ENCODE measurements at places on chromosomes 1 and 21.

GRCh38 chr1:7672864-7673263 is 98.2 kb upstream of the VAMP3 start:
- no peak for DNase-seq

- no peak for DNase-seq
Observed at GRCh38 chr1:56967900-56968832, 2.4 kb upstream of the C8B start.

DNA sequence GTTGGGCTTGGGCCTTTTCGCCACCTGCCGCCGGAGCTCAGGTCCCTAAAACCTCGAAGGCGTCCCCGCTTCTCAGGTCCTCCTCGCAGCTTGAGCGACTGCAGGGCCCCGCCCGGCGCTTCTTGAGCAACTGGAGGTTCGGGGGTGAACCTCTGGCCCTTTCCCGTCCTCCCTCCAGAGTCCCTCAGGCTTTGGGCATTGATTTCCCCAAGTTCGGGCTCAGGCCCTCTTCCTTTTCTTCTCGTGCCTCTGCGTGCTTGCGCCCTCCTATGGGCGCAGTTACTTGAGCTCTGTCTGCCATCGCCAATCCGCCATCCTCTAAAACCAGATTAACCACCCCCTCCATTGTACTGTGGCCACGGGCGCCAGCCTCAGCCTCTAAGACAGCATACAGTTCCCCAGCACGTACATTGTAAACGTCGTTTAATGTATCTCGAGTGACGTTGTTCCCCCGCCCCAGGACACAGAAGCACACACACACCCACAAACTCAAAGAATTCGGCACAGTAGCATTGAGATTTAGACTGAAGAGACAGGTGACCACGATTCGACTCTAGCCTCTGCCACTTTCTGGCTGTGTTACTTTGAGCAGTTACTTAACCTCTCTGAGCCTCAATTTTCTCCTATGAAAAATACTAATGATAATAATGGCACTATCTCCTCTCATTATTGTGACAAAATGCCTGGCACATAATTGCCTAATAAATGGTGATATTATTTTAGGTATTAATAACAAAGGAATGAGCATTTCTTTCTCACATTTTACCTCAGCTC is 22.6 kb downstream of the BTG2 start:
- DNase-seq = no peak

DNA sequence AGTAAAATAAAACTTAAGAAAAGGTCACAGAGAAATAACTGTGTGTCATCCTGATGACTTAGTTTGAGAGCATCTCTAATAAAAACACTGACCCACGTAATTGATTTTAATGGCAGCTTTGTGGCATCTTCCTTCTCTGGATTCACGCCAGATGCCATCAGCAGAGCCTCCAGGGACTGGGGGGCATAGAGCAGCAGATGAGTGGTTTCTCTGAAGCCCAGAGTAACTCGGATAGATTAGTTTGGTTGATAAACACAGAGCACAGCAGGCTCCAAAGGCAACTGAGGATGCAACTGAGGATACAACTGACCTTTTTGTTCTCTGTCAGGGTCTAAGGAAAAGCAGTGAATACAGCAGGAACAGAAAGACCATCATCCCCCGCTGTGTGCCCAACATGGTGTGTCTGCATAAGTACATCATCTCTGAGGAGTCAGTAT is 180.8 kb downstream of the RPS6KC1 start:
- DNase-seq = no peak

- no peak for DNase-seq
Observed at GRCh38 chr21:31132574-31133242, 94.4 kb upstream of the KRTAP19-8 start.

- DNase-seq = no peak
Observed at GRCh38 chr21:41605178-41605933, 97.4 kb upstream of the TMPRSS2 start.

DNA sequence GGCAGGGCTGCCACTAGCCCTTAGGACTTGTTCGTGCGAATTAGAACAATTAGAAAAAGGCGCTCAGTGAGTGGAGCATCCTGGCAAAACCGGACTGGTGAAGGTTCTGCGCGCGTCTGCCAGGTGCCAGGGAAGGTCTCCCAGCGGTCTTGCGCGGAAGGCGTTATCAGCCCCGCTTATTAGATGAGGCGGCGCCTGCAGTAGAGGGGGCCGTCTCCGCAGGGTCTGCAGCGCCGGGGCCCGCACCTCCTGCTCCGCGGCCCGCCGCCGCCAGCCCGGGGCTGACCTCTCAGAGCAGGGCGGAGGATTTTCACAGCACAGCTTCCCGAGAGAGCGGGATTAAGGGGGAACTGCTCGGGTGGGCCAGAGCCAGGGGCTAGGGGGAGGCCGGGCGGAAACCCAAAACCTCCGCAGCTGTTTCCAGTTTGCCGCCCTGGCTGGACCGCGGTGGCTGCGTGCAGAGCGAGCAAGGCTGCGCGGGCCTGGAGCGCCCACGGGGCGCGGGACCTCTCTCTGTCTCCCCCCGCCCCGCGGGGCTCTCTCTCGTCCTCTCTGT is 155.2 kb downstream of the FOXD2 start:
- no peak for DNase-seq

- DNase-seq = no peak
Observed at GRCh38 chr1:228365271-228366061, 41.2 kb downstream of the TRIM11 start.

- no peak for DNase-seq
Observed at GRCh38 chr1:27536767-27537166, 46.8 kb upstream of the WASF2 start.

DNA sequence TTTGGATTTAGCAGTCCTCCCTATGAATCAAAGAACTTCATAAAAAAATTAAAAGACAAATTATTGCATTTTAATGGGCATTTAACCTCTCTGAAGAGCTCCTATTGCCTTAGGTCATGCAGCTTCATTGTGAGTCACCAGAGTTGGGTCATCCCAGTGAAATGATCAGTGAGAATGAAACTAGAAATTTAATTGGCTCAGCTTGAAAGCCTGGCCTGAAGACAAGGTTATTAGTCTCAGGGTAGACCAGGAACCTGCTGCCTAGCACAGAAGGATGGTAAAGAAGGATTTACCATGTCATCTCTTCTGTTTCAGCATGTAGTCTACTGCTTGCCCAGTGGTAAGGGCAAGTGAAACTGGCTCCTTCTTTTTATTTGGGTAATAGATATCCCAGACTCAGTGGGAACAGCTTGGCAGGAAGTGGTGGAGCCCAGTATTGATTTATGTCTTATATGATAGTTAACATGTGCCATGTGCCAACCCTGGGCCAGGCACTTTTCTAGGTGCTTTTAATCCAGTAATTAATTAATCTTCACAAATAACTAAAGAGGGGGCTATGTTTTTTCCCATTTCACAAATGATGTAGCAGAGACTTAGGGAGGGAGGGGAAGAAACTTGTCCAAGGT is 23.6 kb downstream of the LAMC2 start:
- peak; percentile 16 for DNase-seq

GRCh38 chr1:59601811-59602210 is 212.9 kb upstream of the HOOK1 start:
- no peak for DNase-seq

DNA sequence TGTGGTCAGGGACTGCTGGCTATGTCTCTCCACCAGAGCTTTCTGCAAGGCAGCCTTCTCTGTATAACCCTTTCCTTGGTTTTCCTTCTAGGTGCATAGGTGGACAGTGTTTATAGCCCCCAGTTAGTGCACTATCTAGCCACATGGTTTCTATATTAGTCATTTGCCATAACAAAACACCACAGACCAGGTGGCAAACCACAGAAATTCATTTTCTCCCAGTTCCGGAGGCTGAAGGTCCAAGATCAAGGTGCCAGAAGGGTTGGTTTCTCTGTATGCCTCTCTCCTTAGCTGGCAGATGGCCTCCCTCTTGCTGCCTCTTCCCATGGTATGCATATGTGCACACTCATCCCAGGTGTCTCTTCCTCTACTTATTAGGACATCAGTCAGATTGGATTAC is 106.4 kb downstream of the KAZN start:
- DNase-seq = peak; percentile 47

GRCh38 chr1:98766255-98766654 is 104.7 kb downstream of the SNX7 start:
- DNase-seq = peak; percentile 1

DNA sequence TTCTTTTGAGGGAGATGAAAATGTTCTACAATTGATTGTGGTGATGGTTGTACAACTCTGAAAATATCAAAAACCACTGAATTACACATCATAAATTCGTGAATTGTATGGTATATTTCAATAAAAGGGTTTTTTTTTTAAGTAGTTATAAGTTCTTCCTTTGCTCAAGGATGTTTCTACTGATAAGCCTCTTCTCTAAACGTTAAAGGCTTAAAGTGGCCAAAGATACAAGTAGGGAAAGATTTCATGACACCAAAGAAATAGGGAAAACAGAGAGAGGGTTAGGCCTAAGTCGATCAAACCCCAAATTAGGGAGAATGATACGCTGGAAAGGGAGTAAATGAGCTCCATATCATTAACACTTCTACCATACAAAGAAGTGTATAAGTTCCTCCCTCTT is 4.1 kb downstream of the KDM5B start:
- DNase-seq = no peak

GRCh38 chr1:116578581-116578980 is 7.8 kb upstream of the CD58 start:
- DNase-seq = no peak

GRCh38 chr1:234613128-234613875 is 3.3 kb upstream of the IRF2BP2 start:
- no peak for DNase-seq

DNA sequence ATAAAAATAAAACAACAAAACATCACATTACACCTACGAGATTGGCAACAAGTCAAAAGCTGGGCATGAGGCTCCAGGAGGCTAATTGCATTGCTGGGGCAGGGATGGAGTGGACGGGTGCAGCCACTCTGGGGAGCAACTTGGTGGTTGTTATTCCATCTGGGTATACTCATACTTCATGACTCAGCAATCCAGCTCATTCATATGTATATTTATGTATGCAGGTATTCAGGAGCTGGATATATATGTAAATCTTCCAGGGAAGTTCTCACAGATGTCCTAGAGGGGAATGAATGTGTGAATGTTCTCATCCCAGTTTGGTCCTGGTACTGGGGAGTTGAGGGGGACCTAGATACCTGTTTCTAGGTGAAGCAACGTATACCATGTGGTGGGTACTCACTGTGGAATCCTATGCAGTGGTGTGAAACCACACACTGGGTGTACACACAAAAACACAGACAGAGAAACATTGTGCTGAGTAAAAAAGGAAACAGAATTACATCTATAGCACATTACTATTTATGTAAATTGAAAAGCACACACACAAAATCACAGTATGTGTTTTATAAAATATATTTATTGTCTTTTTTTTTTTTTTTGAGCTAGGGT is 79.7 kb upstream of the RAB4A start:
- DNase-seq = no peak

DNA sequence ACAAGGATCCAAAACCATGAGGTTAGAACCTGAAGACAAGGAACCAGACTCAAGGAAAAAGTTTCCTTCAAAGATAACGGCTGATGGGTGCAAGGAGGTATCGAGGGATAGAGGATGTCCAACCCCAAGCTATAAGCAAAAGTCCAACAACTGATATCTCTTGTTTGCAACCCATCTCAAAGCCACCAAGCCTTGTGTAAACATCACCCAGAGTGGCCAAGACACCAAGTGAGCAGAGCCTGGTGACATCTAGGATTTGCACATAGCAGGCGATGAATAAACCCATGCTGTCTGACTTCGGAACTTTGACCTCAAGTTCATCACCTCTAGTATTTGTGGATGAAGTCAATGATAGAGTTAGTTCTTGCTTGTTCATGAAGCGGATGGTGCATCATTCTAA is 180.7 kb downstream of the ETS2 start:
- no peak for DNase-seq

GRCh38 chr21:37797403-37797802 is 118.9 kb downstream of the KCNJ6 start:
- no peak for DNase-seq

DNA sequence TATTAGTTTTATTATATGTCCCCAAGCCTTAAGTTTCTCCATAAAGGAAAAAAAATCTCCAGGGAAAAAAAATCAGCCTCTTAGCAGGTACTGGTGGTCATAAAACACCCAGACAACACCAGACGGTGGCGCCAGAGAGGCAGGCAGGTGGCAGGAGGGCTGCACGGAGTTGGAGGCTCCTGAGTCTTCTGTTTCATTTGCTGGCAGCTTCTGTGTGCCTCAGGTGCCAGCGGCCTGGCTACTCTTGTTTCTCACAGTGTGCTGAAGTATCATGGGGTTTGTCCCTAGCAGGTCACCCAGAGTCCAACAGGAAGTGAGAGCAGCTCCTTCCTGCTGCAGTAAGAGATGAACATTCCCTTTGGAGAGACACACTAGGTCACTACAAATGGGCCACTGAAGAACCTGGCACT is 123.3 kb upstream of the GADD45A start:
- DNase-seq = peak; percentile 31
